ENCODE measurements at places on chromosomes 16 and 17. TPM values are rescaled to one million over a fixed set of nuclear protein-coding genes. Genes with fewer than 3 reads are reported as not detected.

DNA sequence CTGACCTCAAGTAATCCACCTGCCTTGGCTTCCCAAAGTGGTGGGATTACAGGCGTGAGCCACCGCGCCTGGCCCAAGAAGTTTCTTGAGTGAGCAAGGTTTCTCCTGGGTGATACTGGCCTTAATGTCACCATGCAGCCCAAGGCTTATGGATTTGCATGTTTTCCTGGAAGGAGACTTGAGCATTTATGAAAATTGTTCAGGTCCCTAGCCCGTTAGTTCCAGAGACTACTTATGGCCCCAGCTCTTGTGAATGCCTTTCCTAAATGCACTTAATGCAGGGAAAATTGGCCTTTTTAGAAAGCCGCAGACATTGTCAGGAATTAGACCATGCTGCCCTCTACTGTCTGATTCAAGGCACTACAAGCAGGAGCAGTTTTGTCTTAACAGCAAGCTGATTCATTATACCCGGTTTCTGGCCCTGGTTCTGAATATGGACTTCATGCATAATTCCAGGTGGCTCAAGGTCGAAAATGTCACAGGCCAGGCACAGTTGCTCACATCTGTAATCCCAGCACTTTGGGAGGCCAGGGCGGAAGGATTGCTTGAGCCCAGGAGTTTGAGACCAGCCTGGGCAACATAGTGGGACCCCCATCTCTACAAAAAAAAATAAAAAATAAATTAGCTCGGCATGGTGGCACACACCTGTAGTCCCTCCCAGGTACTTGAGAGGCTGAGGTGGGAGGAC is 91.3 kb downstream of the SNX29 start:
- peak; percentile 92 for DNase-seq

DNA sequence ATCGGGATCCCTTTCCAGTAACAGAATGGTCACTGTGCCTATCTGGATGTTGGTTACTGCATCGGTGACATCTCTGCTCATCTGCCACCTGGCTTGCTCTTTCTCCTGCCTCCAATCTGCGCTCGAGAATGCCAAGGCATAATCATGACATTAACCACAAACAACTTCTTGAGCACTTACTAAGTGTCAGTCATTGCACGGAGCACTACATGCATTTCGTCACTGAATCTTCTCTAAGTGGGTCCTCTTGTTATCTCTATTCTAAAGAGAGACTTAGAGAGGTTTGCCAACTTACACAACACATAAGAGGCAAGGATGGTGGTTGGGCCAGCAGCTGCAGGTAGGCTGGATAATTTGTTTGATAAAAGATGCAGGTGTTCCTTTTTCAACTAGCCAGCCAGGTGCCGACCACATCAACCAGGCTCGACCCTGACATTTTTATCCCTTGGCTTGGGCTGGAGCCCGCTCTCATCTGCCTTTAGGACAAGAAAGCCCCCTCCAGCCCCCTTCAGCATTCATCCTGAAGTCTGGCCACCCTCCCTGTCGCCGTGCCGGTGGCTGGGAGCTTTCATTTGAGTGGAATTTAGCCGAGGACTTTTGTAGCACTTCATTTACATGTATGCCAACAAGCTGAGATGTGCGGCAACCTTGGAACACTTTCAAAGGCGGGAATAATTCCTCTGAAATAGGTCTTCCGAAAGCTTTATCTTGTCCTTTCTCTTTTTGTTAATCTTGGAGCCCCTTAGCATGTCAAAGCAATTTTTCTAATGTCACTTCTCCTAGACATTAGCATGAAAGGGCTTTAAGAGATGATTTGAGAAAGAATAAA is 89.3 kb upstream of the NKD1 start:
- no peak for DNase-seq

- no peak for DNase-seq
These were observed 13.7 kb downstream of the AMFR start for GRCh38 chr16:56411624-56412023.

DNA sequence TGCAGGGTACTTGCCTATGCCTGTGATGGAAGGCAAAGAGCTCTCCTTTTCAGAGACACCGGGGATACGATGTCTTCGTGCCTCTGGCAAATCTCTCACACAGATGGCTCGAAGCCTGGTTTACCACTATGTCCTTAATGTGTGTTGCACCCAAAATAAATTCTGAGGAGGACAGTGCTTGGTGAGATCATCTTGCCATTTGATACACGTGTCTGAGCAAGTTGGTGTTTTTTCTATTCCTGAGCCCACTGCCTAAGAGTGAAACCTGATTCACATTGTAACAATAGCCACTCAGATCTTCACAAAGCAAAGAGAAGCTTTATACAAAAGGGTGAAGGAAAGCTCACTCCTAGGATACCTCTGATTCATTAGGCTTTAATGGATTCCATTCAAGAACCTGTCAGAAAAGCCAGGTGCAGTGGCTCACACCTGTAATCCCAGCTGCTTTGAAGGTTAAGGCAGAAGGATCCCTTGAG is 33.1 kb upstream of the AKAP1 start:
- no peak for DNase-seq

GRCh38 chr17:5711344-5711743 is 127.0 kb upstream of the NLRP1 start:
- DNase-seq, result no peak

Gene FASN
- total RNA-seq, result 65.2 TPM

- peak; percentile 47 for DNase-seq
These were observed 5.4 kb downstream of the MYO1C start for GRCh38 chr17:1486802-1487695.

DNA sequence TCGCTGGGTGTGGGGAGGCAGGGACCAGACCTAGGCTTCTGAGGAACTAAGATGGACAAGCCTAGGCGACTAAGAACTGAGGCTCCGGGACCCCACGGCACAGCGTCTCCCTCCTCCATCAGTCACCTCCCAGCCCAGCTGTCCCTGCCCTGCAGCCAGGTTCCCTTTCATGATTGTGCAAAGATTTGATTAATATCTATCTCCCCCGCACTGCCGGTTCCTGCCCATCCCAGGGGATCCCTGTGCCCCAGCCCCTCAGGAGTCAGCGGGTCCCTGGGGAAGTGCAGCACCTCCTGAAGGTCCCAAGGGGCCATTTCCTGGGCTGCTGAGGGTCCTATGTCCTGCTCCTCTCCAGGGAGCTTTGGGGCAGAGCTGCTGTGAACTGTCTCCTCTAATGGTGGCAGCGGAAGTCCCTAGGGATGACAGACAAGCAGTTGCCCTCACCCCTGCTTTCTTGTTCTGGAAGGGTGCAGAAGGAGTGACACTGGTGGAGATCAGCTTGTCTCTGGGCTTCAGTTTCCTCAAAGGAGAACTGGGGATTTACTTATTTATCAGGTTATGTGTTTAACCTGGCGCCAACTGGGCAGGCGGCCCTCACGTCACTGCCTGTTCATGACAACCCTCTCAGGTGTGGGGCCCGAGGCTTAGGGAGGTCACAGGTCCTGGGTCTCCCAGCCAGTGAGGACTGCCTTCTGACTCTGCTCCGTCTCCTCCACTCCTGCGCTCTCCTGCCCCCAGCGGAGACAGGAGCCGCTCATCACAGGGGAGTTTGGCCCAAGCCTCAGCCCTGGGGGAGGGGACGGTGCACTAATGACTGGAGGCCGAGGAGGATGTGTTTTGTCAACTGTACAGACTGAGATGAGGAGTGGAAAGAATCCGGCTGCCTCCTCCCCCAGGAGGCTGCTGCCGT is 1.9 kb upstream of the C16orf74 start:
- DNase-seq, result no peak

Gene TBX2
- 4.1 TPM for total RNA-seq

- no peak for DNase-seq
These were observed 4.8 kb upstream of the PIRT start for GRCh38 chr17:10842658-10843057.

- no peak for DNase-seq
These were observed 29.4 kb upstream of the POLR3E start for GRCh38 chr16:22267764-22268163.

DNA sequence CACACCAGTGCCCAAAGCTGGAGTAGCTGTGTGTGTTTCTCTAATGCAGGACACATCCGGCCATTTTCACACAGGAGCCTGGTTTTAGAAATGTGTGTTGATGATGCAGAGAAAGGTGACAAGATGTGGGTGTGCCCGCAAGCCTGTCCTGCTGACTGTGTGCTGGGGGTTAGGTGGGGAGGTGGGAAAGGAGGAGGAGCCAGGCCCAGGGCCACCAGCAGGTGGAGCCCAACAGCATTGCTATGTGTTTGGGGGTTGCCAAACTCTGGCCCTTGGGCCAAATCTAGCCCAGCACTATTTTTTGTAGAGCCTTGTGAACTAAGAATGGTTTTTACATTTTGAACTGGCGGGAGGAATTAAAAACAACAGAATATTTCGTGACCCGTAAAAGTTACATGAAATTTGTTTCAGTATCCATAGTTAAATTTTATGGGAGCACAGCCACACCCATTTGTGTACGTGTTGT is 61.7 kb upstream of the LGALS9 start:
- peak; percentile 33 for DNase-seq

Gene SLFN12
- 58.1 TPM for total RNA-seq

Gene GCGR
- not detected for total RNA-seq

DNA sequence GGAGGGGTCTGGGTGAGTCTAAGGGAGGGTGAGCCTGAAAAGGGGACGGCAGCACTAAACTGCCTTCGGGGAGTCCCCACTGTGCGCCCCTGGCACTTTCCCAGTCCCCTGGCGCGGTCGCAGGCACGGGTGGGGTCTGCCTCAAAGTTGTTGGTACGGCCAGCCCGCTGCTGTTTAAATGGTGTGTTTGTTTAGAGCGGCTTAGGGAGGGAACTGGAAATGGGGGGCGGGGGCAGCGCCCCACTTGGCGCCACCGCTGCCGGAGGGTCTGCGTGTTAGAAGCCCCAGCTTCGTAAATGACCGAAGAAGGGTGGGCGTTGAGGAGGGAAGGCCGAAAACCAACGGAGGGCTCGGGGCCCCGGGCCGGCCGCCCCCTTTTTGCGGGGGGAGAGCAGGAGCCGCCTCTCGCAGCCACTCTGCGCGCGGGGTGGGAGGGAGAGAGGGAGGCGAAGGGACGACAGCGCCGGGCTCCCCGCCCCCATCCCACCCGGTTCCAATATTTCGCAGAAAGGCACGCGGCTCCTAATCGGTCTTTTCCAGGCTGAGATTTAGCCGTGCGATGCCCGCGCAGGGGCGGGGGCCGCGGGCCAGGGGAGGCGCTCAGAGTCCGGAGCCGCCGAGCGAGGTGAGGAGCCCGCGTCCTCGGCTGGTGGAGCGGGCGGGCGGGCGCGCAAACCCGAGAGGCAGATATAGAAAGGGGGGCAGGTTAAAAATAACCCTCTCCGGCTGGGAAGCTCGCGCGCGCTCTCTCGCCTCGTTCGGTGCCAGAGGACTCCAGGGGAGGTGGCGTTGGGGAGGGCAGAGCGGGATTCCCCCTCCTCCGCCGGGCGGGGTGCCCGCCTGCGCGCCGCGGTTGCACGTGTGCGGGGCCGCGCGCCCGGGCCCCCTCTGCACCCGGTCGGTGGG is 54.9 kb downstream of the SREBF1 start:
- peak; percentile 58 for DNase-seq

DNA sequence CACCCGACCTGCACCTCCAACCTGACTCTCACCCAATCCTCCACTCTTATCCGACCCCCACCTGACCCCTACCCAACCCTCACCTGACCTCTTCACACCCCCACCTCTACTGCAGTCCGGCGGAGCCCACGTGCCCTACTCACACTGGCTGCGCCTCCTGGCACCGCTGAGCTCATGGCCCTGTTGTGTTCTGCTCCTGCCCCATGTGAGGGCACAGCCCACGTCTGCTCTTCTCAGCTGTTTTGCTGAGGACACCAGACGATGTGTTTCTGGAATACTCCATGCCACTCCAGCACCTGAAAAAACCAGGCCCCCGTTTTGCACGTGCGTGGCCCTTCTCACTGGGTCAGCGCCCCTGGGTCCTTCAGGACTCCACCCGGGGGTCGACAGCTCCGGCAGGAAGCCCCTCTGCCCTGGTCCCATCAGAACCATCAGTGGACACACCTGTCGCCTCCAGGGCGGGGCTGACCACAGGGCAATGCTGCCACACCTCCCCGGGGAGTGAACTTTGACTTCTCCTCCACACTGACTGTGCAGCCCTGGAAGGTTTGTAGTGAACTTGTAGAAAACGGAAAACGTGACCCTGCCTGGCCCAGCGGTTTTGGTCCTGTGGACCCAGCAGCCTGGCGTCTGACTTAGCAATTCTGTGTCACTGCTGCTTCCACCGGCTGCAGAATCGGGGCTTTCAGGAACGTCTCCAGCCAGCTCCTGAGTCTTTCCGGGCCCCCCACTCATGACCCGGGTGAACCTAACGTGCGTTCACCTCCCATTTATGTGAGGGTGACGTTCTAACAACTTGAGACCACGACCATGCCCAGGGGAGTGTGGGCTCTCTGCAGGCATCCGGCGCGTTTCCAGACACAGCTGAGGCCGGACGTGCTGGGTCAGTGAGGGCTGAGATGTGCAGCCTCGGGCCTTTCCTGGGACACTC is 5.7 kb upstream of the RAB40B start:
- no peak for DNase-seq

DNA sequence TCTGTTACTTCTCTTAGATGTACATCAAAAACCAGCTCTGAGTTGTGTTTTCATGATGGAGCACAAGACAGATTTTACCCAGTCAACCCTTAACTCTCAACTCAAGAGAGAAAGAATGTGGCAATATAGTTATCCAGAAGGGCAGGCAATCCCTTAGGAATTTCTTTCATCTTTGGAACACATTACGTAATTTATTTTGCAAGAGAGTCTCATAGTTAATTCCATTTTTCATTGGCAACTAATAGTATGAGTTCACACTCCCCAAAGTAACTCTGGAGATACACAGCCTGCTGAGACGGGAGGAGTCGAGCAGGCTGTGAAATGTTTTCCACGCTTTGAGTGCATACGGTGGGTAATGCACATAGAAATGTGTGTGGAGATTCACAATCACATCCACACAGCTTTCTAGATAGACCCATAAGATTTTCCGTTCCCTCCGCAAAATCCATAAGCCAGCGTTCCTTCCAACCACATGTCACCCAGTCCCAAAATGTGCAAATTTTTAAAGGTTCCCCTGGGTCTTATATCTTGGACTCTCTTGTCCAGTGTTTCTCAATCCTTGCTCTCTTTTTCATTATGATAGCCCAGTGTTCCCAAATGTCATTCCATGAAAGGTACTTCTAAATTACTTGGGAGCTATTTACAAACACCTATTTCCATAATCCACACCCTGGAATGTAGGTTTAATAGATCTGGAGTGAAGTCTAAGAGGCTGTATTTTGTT is 8.4 kb upstream of the CDRT4 start:
- peak; percentile 81 for DNase-seq

Gene P3H4
- 35.5 TPM for total RNA-seq
